ENCODE measurements at places on chromosomes 13 and 19. TPM values are rescaled to one million over a fixed set of nuclear protein-coding genes. Genes with fewer than 3 reads are reported as not detected.

DNA sequence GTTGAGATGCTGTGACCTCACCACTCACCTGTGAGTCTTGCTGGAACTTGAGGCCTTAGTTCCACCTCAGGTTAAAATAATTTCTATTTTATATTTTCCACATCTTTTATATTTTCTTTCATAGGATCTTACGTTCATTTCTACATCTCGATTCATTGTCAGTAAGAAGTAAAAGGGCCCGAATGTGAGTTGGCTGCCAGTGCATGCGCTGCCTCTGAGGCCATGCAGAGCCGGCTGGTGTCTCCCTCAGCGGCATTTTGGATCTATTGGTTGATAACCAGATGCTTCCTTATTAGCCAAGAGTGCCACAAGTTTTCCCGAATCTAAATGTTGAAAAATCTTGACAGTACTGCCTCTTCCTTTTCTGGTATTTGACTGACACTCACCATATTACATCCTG is 347.3 kb downstream of the TEX29 start:
- DNase-seq = no peak

DNA sequence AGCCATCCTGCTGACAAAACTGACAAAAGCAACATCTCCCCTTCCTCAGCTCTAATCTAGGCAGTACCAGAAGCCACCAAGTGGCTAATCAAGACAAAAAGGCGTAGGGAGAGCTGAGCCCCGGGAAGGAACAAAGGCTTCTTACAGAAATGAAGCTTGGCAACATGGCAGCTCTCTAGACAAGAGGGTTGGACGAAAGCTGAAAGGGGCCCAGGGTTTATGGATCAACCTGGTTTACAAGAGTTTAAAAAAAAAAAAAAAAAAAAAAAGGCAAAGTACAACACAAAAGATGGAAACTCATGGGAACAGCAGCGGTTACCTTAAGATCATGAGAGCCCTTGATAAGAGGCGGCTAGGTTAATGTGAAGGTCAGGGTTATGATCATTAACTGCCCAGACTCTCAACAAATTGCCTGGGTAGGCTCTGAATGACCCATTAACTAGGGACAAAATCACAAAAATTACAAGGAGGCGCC is 14.0 kb downstream of the ZC3H4 start:
- no peak for DNase-seq

The GAS6 gene
- 68.5 TPM for total RNA-seq

GRCh38 chr13:112711528-112712265 is 21.9 kb downstream of the ATP11A start:
- peak; percentile 82 for DNase-seq

The TNNT1 gene
- 1.5 TPM for total RNA-seq

The ZNF460 gene
- 54.1 TPM for total RNA-seq

DNA sequence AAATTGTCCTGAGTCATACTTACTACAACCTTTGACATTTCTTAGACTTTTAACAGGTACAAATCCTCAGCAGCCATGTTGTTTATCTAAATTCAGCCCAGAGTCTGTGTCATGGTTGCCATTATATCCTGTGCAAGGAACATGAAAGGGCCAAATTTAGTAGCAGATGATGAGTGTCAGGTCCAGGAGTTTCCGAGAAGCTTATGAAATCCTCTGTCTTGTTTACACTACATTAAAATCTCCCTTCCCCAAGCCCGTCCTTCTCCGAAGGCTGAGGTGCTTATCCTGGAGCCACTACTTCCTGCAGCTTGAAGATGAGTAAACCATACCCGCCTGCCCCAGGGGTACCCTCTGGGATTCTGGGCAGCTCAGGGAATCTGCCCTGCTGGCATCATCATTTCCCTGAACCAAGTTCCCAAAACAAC is 102.6 kb upstream of the SERP2 start:
- peak; percentile 65 for DNase-seq

Measured in lung (tissue), 17 donors.